Endodermal cell (in vitro differentiated cells): ENCODE measurements at places on chromosomes 5 and 9. TPM values are rescaled to one million over a fixed set of nuclear protein-coding genes. Genes with fewer than 3 reads are reported as not detected.
A peak's percentile ranks its signal among the peaks of the same experiment; 100 is the strongest.

- no peak for DNase-seq
These were observed 161.0 kb downstream of the SLC25A46 start for GRCh38 chr5:110899566-110900412.

- DNase-seq = no peak
These were observed 37.8 kb downstream of the OXCT1 start for GRCh38 chr5:41832430-41832829.

DNA sequence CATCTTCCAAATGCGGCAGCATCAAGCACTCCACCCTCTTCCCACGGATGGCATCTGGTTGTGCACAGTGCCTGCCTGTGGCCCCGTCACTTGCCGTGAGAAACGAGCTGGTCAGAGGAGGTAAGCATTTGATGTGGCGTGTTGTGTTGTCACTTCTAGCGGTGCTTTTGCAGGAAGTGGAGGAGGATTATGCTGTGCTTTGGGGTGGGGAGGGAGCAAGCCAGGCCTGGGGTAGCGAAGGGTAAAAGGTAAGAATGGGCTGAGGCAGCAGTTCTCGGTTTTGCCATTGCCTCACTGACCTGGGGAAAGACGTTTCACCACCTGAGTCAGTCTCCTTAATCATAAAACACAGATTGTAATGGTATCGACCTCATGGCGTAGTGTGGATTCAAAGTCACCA, 2.3 kb upstream of the POMT1 start:
- DNase-seq = no peak

- DNase-seq = no peak
These were observed 28.6 kb upstream of the IL7R start for GRCh38 chr5:35828082-35828598.

DNA sequence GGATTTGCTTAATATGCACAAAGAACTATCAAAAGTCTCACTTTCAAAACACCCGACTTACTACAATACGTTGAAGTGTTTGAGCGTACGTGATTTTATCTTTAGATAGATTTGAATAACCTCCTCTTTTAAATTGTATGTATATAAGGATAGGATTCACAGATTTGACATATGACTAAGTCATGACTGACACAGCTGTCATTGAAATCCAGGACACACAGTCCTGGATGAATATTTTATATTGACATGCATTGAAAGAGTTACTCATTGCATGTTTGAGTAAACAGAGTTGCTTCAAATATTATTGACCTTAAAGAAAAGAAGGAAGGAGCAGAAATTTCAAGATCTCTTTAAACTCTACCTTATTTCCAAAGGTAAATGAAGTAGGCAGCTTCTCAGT, 3.3 kb downstream of the MUSK start:
- DNase-seq = no peak

DNA sequence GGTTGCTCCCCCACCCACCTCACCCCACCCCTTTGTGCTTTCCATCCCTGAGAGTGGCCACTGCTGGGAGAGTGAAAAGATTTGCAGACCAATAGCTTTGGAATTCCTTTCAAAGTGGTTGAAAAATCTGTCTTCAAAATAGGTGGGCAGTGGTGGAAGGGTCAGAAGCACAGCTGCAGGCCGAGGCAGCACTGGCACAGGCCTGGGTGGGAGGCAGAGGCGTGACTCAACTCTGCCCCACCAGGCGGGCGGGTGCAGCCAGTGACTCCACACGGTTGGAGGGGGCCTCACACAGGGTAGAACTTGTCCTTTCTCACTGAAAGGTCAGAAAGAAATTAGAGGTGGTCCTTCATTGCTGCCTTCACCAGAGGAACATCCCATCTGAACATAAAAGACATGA, 214.9 kb upstream of the TBCA start:
- DNase-seq = peak; percentile 73

GRCh38 chr9:98403715-98404114, 148.3 kb upstream of the TBC1D2 start:
- no peak for DNase-seq

DNA sequence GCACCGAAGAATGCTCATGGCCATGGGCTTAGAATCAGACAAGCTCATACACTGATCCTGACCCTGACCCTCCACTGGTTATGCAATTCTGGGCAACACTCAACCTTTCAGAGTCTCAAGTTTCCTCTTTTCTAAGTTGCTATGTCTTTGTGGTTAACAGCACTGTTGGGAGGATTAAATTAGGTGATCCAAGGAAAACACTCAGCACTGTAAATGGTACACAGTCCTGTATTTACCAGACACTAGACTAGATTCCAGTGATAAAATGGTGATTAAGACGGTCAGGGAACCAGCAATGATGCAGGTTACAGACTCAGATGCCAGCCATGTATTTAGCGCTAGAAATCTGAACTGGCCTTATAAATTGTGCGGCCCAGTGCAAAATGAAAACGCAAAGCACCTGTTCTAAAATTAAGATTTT, 8.1 kb downstream of the ARL15 start:
- DNase-seq = no peak

- no peak for DNase-seq
These were observed 488.4 kb downstream of the SEMA5A start for GRCh38 chr5:9057406-9058000.

DNA sequence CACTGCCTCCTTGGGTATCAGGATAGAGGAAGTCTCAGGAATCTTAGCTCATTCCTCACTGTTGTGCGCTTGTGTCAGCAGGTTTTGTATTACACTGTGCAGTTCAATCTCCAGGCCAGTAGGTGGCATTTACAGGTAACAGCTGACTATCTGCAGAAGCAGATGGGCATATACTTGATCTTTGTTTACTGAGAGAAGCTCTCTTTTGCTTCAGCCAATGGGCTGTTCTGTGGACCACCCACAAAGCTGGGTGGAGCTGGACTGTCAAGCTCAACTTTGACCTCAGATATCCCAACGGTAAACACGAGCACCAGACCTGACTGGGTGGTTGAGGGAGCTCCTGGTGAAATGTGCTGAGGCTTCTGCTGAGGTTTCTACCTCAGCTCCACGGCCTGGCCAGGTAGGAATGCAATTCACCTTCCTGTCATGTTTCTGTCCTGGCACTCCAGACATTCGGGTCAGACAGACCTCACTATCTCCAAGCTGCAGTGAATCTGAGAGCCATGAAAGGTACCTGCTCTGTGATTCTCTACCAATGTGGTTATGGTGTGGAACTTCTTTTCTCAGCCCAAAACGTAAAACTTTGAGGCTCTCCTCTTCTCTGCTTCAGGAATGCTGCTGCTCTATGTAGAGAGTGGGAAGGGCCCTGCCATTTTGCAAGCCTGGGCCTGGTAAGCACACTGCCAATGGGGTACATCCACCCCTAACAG, 167.9 kb upstream of the ACTBL2 start:
- peak; percentile 85 for DNase-seq

GRCh38 chr9:34802916-34803315, 93.0 kb upstream of the CCL21 start:
- no peak for DNase-seq

DNA sequence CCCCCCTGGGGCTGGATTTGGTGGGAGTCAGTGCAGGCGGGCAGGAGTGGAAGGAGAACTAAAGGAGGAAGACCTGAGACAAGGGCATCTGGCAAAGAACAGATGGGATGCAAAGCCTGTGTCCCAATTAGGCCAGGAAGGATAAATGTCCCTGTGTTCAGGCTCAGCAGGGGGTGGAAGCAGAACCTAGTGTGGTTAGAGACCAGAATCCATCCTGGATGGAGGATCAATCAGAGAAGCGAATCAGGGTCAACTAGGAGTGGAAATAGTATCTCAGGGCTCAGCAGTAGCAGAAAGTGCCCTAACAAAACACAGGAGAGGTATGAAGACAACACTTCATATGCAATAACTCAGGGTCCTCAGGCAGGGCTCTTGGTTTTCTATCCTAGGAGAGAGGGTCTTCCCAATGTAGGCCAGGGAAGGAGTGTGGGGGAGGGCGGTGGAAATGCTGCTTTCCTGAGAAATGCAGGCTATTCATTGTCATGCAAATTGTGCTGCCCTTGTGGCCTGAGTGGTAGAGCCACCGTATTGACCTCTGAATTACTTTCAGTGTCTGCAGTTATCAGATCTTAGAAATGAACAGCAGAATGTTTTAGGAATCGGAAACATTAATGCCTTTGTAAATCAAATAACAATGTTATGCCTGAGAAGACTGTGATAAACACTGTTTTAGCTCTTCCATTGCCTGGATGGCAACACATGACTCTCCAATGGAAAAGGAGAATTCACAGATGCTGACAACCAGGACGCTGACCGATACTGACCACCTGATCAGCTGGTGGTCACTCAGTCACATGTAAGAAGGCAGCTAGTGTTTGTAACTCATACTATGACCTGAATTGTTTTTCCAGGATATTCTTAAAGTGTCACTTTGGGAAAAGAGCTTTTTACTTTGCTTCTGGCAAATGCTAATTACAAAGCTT, 323.6 kb downstream of the SEMA5A start:
- DNase-seq = peak; percentile 74

- DNase-seq = no peak
These were observed 96.1 kb downstream of the TMEM232 start for GRCh38 chr5:110630350-110630749.

- no peak for DNase-seq
These were observed 118.8 kb downstream of the GADD45G start for GRCh38 chr9:89723469-89724100.

GRCh38 chr5:179413711-179414458, 68.6 kb upstream of the ADAMTS2 start:
- peak; percentile 28 for DNase-seq

- DNase-seq = peak; percentile 89
These were observed 28.7 kb downstream of the CDKN2A start for GRCh38 chr9:21965401-21965951.

DNA sequence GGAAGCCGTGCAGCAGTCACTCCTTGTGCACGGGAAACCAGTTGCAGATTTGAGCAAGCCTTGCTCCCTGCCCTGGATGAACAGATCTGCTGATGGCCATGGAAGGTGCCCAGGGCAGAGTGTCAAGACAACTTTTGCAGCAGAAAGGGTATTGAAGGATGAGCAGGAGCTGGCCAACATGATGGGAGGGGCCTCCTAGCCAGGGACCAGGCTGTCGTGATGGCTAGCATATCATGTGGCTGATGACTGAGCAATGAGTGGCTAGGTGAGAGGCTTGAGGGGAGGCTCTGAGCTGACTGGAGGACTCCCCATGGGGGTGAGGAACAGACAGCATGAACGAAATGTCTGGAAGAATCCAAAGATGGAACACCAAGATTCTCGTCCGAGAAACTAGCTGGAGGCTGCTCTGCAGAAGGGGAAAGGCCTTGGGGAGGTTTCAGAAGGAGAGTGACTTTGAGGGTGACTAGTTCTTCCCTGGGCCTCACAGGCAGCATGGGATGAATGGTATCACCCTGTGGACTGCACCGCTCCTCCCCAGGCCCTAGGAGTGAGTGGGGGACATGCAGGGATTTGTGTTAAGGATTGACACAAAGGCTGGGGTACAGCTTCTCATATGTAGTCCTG, 18.5 kb downstream of the PPARGC1B start:
- no peak for DNase-seq

DNA sequence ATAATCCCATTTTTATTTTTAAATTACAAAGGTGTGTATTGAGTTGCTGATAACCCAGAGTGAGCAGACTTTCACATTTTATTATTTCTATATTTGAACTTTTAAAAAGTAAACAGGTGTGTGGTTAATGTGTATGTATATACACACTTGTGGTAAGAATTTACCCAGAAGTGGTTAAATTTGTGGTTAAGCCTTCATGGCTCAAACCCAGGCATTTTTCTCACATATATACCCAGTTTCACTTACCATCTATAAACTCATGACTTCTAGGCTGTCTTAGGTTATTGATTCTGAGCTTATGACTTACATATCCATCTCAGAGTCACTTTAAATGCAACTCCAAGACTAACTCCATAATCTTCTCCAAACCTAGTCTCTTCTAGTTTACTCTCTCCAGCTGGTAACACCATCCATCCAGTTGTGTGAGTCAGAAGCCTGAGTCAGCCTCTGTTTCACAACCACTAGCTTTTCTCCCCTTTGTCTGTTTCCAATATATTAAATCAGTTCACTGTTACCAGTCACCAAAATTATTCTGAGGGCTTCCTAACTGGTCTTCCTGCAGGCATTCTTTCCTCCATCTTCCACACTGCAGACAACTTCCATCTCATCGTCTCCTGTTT, 20.2 kb downstream of the ZBED3 start:
- no peak for DNase-seq

DNA sequence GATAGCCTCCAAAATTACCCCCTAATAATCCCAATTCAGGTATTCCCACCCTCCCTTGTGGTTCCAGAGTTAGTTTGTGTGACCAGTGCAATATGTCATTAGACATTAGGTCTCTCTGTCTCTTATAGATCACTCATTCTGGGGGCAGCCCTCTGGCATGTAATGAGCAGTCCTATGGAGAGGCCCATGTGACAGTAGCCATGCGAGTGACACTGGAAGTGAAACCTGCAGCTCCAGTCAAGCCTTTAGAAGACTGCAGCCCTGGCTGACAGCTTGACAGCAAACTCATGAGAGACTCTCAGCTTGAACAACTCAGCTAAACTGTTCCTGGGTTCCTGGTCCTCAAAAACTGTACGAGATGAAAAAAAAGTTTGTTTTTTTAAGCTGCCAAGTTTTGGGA, 54.0 kb upstream of the HSPB3 start:
- DNase-seq = no peak

DNA sequence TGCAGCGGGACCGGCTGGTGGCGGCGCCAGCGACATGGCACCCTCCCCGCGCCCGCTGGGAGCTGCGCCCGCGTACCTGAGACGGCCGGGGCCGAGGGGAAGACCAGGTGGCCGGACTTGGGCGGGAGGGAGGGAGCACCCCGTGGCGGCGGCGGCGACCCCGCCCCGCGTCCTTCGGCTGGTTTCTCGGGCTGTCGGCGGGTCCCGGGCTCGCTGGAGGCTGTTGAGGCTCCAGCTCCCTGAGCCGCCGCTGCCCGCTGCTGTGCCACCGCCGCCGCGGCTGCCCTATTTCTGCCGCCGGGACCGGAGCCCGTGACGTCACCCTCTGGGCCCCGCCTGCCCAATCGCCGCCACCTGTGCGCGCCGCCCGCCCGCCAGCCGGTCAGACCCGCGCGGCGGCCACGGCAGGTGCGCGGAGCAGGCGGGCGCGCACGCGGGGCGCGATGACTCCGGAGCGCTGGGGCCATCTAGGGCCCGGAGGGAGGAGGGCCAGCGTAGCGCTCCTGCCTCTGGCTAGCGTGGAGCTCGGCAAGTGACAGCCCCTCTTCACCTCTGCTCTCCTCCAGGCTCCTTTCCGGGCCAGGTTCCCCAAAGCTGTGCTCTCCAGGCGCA, at the start of gene FSTL4:
Gene FSTL4 (minus strand): TSS at position 293 of the 612 bp plus-strand sequence.
- DNase-seq = peak; percentile 85

Gene ABCA1
- 33.3 and 34.8 TPM in 2 replicates for total RNA-seq

Gene ACTBL2
- total RNA-seq = not detected in 2 replicates

Gene SLC36A3
- not detected in 3 replicates for total RNA-seq

Gene PIP5KL1
- 6.6 and 7.8 TPM in 2 replicates for total RNA-seq

Gene IFNE
- 0.89 to 2.0 TPM (median 1.7 TPM) in 3 replicates for total RNA-seq

Gene MARVELD2
- 28.8 to 39.3 TPM (median 38.0 TPM) in 3 replicates for total RNA-seq

Gene FNBP1
- 43.3 to 46.0 TPM (median 45.6 TPM) in 3 replicates for total RNA-seq

Gene LYRM7
- total RNA-seq = 6.7 to 8.8 TPM (median 7.9 TPM) in 3 replicates

Gene C5orf58
- total RNA-seq = 0.95 and 1.2 TPM in 2 replicates

Gene TRIM41
- 31.3 and 37.5 TPM in 2 replicates for total RNA-seq
